NCI-H526 (cell line): ENCODE measurements at places on chromosomes 16 and 17.
A peak's percentile ranks its signal among the peaks of the same experiment; 100 is the strongest.

- no peak for DNase-seq
Measured at GRCh38 chr17:77535435-77535834, 394.7 kb downstream of the SEC14L1 start.

- DNase-seq, result no peak
Measured at GRCh38 chr16:66798161-66798560, 3.2 kb downstream of the TERB1 start.

GRCh38 chr17:73719588-73720071 lies 75.4 kb upstream of the SDK2 start:
- peak; percentile 26 for DNase-seq

- no peak for DNase-seq
Measured at GRCh38 chr17:78185981-78186691, 716 bp downstream of the TK1 start.

DNA sequence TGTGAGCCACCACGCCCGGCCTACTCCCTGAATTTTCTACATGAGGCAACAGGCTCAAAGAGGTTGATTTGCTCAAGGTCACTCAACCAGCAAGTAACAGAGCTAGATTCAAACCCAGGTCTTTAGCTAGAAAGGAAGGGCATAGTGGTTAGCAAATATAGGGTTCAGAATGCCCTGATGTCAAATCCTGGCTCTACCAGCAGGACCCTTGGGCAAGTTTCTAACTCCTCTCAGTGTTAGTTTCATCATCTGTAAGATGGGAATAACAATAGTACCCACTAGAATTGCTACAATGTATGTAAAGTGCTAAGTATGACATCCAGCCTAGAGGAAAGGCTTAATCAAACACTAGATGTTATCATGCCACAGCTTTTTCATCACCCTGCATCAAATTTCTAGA lies 19.1 kb upstream of the CYB5B start:
- no peak for DNase-seq

- DNase-seq, result no peak
Measured at GRCh38 chr16:30715750-30716445, 16.9 kb downstream of the SRCAP start.

DNA sequence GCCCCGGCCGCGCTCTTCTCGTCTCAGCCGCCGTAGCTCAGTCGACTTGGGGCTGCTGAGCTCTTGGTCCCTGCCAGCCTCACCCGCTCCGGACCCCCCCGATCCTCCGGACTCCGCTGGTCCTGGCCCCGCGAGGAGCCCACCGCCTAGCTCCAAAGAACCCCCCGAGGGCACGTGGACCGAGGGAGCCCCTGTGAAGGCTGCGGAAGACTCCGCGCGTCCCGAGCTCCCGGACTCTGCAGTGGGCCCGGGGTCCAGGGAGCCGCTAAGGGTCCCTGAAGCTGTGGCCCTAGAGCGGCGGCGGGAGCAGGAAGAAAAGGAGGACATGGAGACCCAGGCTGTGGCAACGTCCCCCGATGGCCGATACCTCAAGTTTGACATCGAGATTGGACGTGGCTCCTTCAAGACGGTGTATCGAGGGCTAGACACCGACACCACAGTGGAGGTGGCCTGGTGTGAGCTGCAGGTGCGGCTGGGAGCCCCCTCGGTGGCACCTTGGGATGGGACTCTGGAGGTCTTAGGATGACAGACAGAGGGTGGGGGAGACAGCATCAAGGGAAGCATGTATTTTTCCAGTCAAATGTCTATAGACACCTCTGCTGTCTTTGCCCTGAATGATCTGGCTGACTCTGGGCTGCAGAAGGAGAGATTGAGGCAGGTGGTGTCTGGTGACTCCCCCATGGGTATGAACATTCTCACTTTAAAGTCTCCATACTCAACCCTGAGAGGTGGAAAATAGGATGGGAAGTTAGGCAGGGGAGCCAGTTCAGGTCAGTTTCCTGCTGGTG lies 635 bp downstream of the WNK4 start:
- DNase-seq, result no peak

- DNase-seq, result no peak
Measured at GRCh38 chr16:35745191-35745590, 2285.8 kb downstream of the TP53TG3F start.

DNA sequence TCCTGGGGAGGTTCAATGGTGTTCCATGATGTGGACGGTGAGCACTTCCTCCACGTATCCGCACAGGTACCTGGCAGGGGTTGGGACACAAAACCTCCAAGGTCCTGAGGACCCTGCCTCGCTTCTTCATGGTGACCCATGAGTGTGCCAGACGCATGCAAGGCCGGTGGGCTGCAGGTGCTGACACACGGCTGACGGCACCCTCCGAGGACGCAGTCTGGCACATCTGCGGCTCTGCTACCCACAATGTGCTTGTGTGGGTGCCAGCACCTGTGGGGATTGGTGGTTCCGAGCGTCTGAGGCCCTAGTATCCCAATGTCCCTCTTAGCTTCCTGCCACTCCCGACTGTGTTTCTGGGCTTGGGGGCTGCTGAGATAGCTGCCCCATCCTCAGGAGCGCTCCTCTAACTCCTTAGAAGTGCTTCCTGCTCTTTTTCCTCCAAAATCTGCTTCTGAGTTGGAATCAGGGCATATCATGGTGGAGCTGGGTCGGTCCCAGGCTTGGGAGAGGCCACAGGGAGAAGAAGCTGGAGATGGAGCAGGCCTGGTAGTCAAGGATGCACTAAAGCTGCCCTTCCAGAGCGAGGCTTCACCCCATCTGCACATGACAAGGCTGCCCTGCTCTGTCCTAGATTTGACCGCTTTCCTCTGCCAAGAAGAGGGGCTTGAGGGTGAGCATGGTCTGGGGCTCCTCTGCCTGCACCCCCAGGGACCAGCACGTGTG lies 1.6 kb downstream of the CYGB start:
- no peak for DNase-seq

- no peak for DNase-seq
Measured at GRCh38 chr17:7880076-7880868, 8.3 kb upstream of the CHD3 start.

DNA sequence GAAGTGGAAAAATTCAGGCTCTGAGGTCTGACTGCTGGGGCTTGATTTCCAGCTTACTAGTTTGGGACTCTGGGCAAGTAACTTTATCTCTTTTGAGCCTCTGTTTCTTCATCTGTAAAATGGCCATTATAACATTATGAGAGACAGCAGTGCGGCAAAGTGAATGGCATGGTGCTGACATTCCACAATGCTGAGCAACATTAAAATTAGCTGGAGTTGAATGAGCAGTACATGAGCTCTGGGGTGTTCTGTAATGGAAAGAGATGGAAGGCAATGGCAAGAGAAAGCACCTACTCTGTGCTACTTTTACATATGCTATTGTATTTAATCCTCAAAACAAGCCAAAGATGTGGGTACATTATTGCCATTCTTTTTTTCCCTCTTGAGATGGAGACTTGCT lies 535.7 kb upstream of the CDH11 start:
- no peak for DNase-seq

DNA sequence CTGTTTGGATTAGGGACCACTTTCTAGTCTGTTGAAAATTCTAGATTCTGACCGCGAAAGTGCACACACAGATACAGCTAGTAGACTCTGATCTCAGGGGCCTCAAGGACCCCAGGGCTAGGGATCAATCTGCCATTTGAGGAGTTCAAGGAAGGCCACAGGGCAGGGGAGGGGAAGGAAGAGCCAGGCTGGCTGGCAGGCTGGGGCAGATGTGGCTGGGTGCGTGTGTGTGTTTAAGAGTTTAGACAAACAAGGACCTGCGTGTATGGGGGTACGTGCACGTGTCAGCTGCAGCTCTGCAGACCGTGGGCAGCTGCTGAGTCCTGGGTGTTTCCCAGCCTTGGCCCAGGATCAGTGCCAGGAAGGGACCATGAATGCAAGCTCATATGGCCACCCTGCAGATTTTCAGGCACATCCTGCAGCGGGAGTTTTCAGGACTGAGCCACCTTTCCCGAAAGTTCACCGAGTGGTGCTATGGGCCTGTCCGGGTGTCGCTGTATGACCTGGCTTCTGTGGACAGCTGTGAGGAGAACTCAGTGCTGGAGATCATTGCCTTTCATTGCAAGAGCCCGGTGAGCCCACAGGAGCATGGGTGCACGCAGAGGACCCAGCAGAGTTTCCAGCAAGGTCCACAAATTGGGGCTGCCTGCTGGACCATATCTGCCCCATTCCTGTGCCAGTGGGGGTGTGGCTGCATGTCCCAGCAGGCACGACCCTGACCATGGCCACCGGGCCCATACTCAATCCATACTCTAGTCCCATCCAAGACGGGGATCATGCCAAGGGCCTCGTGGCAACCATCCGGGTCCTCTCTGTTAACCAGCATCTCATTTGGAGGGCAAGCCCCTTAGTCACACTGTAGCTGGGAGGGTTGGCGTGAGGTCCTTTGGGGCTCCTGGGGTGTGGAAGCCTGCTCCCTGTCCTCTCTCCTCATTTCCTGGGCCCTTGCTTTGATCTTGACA lies 10.6 kb downstream of the TRPV2 start:
- DNase-seq, result no peak

GRCh38 chr16:57804111-57804837 lies 2.0 kb upstream of the KIFC3 start:
- no peak for DNase-seq

DNA sequence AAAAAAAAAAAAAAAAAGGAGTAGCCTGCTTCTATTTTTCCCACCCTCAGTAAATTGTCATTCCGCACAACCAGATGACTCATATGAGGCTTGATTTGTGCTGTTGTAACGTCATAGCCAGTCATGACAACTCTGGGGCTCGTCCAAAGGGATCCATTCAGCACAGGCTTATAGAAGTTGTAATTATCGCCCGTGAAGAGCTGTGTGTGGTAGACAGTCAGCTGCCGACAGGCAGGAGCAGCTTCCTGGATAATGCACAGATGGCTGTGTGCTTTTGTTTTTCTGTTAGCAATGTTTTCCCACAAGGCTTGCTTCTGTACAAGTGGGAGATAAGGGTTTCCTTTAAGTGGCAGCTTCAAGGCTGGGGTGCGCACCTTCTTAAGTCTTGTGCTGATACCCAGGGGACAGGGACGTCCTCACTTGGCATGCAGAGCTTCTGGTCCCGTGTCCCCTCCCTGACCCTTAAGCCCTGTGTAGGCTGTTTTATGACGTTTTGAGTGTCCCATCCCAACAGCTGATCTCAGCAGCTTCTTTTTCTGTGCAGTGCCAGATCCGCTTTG lies 26.0 kb downstream of the SNX29 start:
- no peak for DNase-seq

- DNase-seq, result no peak
Measured at GRCh38 chr17:18315562-18315922, 449 bp downstream of the SMCR8 start.

GRCh38 chr16:1532771-1533170 lies 695 bp upstream of the TMEM204 start:
- DNase-seq, result no peak

DNA sequence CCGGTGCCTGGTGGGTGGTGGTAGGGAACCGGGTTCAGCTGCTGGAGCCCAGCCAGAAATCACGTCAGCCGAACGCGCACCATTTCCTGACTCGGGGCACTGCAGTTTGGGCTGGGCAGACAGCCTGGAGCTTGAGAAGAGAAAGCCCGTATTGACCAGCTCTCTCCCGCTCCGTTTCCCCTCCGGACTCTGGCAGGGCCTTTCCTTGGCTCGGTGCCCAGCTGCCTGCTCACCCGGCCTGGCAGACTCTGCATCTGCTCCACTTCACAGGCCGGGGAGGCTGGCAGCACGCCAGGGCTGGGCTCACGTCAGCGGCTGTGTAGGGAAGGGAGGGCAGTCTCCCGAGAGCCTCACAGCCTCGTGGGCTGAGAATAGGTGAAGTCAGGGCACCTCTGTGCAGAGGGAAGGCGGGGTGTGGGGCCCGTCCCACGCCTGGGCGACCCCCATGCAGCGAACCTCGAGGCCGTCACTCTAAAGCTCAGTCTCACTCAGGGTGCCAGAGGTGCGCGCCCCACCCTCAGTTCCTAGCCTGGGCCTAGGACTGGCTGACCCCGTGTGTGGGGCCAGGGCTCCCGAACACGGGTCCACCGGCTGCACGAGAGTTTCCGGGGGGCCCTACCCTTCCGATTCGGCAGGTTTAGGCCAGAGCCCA lies 59.1 kb downstream of the OR1D5 start:
- peak; percentile 90 for DNase-seq

DNA sequence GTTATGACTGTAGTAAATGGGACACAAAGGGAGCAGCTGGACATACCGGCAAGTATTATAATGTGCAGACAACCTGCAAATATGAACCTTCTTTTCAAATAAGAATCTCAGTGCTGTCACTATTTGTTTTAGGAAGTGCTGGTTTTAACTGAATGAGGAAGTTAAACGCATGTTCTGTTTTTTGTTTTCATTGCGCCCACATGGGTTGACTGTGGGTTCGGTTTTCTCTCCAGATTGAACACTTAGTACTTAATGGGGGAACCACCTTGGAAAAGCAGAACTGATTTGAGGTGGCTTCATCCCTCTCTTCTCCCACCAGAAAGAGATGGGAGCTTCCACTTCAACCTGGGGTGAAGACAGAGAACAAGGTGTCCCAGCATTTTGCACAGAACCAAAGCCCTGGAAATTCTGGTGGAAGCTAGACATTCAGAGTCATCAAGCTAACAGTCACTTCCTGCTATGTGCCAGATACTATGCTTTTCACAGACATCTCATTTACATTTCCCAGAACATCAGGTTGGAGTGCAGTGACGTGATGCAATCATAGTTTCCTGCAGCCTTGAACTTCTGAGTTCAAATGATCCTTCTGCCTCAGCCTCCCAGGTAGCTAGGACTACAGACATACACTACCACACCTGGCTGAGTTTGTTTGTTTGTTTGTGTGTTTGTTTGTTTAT lies 149.8 kb downstream of the CDH13 start:
- no peak for DNase-seq

- no peak for DNase-seq
Measured at GRCh38 chr16:86379505-86379846, 130.9 kb upstream of the FOXF1 start.

DNA sequence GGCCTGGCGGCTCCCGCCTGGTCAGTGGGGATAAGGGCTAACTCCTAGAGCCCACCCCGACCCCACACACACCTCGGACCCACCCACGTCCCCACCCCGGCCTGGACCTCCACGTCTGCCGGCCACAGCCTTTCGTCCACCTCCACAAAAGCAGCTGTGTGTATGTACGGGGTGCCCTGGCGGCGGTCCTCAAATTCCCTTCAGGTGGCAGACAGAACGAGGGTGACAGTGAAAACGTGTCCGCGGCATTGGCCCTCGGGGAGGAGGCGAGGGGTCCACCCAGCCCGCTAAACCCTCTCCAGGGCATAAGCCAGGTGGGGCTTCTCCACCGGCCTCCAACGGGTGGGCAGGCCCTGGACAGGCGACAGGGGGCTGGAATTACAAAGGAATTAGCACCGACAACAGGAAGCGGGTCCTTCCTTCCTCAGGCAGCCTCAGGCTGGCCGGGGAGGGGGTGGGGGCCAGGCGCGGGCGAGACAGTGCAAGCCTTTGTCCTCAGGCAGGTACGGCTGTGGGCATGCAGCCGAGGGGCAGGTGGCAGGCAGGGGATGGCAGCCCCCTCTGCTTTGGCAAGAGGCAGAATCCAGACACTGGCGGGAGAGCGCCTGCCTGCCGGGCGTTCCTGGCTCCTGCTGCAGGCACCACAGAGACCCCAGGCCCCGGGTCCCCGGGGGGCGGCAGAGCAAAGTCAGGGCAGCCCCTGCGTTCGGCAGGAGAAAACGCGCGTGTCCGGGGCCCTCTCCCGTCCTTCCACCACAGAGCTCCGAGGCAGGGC lies 12.3 kb upstream of the PITPNA start:
- DNase-seq, result peak; percentile 21
